ENCODE measurements at places on chromosomes 2 and 18. TPM values are rescaled to one million over a fixed set of nuclear protein-coding genes. Genes with fewer than 3 reads are reported as not detected.

CCDC141 gene
- not detected for total RNA-seq

DNA sequence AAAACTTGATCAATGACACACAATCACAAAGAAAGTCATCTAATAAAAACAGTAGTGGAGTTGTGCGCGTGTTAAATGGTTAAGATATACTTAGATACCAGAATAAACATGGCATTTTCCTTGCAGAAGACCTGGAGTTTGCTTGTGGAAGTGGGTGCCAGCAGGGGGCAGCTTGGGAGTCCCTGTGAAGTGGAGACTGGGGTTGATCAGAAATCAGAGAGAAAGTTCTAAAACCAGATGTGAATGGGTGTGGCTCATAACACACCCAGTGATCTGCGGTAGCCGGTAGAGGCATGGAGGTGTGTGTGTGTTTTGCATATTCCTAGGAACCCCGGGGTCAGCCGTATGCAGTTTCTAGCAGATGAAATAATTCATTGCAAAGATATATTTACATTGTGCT is 300.1 kb upstream of the TRIB2 start:
- H3K4me3 ChIP-seq, result no peak overlapping the region
- H3K27ac ChIP-seq, result no peak overlapping the region
- H3K27me3 ChIP-seq, result no peaks in the 10 kb centered on the region
- H3K4me1 ChIP-seq, result no peaks in the 10 kb centered on the region

GRCh38 chr2:157460384-157460837 is 16.5 kb upstream of the CYTIP start:
- DNase-seq, result no peak
- H3K36me3 ChIP-seq, result no peaks in the 10 kb centered on the region
- no peaks in the 10 kb centered on the region for H3K27me3 ChIP-seq

PLEK gene
- not detected for total RNA-seq

DNA sequence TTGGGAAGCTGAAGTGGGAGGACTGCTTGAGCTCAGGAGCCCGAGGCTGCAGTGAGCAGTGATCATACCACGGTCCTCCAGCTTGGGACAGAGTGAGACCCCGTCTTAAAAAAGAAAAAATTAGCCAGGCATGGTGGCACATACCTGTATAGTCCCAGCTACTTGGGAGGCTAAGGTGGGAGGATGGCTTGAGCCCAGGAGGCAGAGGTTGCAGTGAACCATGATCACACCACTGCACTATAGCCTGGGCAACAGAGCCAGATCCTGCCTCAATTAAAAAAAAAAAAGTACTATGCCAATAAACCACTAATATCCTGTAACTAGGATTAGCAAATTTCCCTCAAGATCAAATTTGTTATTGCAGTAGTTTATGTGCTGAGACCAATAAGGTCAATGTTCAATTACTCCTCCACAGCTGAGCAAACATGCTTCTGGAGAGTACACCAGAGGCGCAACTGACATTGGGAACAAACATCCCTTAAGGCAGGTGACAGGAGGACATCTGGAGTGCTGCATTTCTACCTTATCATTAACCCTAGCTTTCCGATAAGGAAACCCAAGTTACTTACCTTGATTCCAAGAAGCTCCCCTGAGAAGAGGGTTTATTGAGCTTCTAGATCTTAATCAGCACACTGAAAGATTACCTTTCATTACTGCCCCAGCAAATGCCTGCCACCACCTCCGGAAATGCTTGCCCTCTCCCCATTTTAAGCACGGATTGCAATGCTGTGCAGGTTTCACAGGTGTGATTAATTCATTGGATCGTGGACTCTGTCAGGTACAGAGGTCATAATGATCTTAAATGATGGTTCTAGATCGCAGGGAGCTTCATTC is 26.2 kb downstream of the MGAT4A start:
- no peaks in the 10 kb centered on the region for H3K27me3 ChIP-seq
- H3K4me3 ChIP-seq, result no peak overlapping the region
- H3K36me3 ChIP-seq, result peaks cover 6% of the 10 kb centered on the region
- no peak for DNase-seq
- no peak overlapping the region for H3K27ac ChIP-seq

NDUFAF7 gene
- 18.3 TPM for total RNA-seq

DNA sequence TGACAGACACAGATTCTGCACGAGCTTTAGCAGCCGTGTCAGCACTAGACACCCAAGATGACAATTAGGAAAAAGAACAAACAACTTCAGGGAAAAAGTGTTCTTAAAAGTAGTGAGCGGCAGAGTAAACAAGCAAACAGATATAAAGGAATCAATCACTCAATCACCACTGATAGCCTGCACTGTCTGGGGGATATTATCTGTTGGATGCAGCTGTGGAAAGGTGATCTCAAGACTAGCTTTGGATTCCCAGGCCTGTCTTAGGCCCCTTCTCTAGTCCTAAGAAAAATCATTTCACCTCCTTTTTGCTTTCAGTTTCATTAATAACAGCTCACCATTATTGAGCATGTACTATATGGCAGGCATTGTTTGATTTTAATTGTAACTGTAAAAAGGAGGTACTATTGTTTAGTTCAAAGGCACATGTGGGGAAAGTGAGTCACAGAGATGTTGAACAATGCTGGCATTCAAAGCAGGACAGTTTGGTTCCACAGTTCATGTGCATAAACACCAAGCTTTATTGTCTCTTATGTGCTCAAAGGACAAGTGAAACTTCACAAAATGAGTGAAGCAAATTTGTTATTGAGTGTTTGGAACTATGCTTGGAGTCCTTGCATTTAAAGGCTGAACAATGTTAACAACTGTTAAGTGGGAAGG is 147.3 kb upstream of the TCF4 start:
- H3K4me3 ChIP-seq, result no peak overlapping the region
- DNase-seq, result no peak
- peaks cover 4% of the 10 kb centered on the region for H3K36me3 ChIP-seq
- H3K27me3 ChIP-seq, result no peaks in the 10 kb centered on the region
- peaks cover 19% of the 10 kb centered on the region for H3K4me1 ChIP-seq
- H3K27ac ChIP-seq, result no peak overlapping the region

DNA sequence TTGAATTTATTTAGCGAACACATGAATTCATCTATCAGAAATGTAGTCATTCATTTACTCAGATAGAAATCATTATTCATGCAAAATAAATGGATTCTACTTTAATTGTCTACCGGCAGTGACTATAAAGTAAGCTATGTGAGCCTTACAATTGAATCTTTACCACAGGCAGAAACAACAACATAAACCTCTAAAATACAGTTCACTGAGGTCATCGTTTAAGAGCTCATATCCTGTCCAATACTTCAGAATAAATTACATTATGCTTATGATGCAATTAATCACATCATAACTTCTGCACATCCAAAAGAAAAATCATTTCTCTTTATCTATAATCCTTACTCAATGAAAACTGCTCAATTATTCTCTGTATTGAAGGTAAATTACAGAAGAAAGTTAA is 244.7 kb downstream of the HNMT start:
- DNase-seq, result no peak
- no peak overlapping the region for H3K4me3 ChIP-seq
- no peak overlapping the region for H3K27ac ChIP-seq
- H3K4me1 ChIP-seq, result peaks cover 6% of the 10 kb centered on the region
- peaks cover 4% of the 10 kb centered on the region for H3K36me3 ChIP-seq

Measured in MCF 10A (cell line).